ENCODE measurements at places on chromosomes 12 and 14.

DNA sequence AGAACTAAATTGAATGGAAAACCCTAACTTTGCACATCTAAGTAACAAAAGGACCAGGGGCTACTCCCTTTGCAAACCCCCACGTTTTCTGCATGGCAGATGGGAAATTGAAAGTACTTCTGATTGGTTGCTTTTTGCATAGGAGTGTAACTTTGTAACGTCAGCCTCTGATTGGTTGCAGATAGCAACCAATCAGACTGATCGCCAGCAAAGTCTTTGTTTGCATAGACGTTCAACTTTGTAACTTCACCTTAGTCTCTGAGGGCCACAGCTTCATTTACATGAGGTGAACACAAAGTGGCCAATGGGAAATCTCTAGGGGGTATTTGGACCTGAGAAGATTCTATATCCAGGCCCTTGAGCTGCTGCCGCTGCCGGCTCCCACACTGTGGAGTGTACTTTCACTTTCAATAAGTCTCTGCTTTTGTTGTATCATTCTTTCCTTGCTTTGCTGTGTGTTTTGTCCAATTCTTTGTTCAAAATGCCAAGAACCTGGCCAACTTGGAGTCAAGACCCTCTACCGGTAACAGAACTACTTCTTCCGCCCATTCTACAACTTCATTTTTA lies 102.5 kb upstream of the PRICKLE1 start:
- no peak for DNase-seq

GRCh38 chr12:90166671-90167070 lies 458.0 kb upstream of the ATP2B1 start:
- DNase-seq: no peak

GRCh38 chr14:101290611-101291010 lies 270.7 kb upstream of the DIO3 start:
- no peak for DNase-seq

- DNase-seq: no peak
Measured at GRCh38 chr12:100716945-100717732, 77.4 kb upstream of the ANO4 start.

DNA sequence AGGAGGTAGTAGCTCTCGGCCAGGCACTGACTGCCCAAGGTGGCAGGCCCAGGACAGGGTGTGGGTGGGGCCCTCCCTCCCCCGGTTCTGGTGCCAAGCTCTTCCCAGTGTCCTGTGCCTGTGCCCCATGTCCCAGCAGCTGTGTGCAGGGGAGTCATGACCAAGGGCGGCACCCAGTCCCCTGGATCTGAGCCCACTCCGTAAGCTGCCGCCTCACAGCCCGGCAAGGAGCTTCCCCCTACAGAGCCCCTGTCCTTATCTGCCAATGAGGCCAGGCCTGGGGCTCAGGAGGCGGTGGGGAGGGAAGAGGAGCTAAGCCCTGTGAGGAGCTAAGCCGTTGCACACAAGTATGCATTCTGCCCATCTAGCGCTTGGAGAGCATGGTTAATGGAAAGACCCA lies 5.6 kb upstream of the C14orf180 start:
- DNase-seq: no peak

- DNase-seq: no peak
Measured at GRCh38 chr12:46124132-46124847, 133.9 kb upstream of the SCAF11 start.

- no peak for DNase-seq
Measured at GRCh38 chr14:37617864-37618365, 22.5 kb downstream of the TTC6 start.

- DNase-seq: no peak
Measured at GRCh38 chr12:3091382-3092241, 14.4 kb downstream of the TSPAN9 start.

GRCh38 chr12:38056701-38057689 lies 259.6 kb upstream of the ALG10B start:
- no peak for DNase-seq

DNA sequence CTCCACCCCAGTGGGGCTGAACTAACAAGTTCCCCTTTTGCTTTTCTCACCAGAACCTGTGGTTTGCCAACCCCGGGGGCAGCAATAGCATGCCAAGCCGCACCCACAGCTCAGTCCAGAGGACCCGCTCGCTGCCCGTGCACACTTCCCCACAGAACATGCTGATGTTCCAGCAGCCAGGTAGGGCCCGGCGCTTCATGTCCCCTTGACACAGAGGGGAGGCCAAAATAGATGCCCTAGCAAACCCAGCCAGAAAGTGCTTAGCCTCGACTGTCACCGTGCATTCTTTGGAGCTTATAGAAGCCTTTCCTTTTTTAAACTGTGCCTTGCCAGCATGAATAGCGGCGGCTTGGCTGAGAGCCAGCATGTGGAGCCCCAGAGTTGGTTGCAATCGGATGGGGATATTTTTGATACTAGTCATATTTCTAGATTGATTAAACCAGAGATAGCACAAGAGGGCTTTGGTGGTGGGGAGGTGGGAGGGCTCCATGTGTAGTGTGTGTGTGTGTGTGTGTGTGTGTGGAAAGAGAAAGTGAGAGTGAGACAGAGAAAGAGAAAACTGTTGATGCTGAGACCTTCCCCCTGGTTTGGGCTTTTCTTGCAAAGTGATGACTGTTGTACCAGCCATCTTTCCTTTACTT lies 126.1 kb downstream of the GCH1 start:
- DNase-seq: peak; percentile 20

DNA sequence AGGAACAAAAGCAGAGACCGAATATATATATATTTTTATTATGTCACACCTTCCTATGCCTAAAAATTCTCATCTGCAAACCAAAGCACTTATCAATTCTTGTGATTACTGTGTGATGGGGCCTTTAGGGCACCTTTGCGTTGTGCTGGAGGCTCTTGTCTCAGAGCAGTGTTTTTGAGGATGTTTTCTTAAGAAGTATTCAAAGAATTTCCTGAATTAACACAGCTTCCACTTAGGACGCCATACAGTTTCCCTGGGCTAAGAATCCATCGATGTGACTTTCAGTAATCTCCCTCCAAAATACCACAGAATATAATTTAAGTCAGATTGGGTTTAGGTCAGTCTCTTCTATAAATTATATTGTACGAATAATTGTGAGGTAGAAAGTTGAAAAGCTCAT lies 22.0 kb upstream of the HIF1A start:
- DNase-seq: no peak

GRCh38 chr14:60106339-60106738 lies 14.6 kb downstream of the PCNX4 start:
- DNase-seq: no peak

- no peak for DNase-seq
Measured at GRCh38 chr12:95762123-95762785, 28.3 kb downstream of the NTN4 start.

DNA sequence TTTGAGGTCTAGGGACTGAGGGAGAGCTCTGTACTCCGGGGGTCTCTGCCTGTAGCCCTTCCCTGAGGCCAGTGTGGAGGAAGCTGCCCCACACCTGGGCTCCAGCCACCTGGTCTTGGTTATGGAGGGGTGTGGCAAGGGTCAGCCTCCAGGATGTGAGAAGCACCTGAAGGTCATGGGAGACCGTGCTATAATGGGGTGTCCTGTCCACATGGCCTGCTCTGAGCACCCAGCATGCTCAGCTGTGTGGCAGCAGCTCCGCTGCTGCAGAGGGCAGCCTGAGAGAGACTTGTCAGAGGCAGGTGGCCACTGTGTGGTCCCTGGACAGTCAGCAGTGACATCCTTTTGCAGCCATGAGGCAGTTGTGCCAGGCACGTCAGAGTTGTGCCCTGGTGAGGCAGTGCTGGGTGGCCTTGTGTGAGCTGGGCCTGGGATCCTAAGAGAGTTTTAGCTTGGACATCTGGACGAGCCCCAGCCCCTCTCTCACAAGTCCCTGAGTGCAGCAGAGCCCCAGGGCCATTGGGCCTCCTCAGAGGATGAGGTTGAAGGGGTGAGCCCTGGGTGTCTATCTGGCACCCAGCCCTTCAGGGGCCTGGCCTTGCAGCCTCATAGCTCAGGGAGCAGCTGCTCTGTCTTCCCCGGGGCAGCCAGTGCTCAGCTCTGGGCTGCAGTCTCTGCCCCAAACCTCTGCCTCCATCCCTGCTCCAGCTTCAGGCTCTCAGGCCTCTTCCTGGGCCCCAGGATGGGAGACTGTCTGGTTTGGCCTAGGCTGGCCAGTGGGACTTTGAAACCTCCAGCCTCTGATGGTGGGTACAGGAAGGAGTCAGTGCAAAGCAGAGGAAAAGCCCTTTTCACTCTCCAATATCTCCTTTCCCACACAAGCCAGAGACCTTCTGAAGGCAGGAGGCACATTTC lies 7.4 kb upstream of the ATG101 start:
- no peak for DNase-seq

- no peak for DNase-seq
Measured at GRCh38 chr12:2477009-2477766, 317.6 kb upstream of the FKBP4 start.

GRCh38 chr12:112517730-112518364 lies 99.1 kb downstream of the PTPN11 start:
- no peak for DNase-seq

- DNase-seq: no peak
Measured at GRCh38 chr12:100720016-100720654, 74.4 kb upstream of the ANO4 start.

DNA sequence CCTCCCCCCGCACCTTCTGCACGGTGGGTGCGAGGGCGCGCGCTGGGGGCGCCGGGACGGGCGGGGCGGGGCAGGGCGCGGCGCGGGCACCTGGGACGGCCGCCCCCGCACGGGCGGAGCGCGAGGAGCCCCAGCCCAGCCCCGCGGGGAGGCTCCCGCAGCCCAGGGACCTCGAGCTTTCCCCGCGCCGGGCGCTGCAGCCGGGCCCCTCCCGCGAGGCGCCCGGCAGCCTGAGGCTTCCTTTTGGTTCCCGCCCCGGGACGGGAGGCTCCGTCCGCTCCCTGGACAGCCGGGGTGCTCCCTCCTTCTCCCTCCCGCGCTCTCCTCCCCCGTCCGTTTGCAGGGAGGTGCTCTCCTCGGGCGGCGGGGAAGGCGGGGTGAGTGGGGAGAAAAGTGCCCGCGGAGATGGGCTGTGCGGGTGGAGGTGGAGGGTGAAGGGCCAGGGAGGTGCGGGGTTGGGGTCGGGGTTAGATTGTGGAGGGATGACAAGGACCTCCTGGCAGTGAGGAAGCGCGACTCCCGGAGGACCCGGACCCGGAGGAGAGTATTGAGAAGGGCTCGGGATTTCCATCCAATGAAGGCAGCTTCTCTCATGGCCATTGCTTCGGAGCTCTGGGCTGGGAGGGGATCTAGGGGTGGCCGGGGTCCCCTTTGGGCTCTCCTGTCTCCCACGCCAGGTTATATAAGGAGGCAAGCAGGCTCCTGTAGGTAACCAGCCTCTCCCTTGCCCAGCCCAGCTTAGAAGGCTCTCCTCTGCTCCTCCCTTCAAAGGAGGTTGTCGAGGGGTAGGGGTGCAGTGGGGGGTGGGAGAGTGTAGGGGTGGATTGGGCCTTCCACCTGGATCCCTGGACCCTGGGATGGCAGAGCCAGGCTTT lies 645 bp downstream of the JDP2 start:
- DNase-seq: no peak

DNA sequence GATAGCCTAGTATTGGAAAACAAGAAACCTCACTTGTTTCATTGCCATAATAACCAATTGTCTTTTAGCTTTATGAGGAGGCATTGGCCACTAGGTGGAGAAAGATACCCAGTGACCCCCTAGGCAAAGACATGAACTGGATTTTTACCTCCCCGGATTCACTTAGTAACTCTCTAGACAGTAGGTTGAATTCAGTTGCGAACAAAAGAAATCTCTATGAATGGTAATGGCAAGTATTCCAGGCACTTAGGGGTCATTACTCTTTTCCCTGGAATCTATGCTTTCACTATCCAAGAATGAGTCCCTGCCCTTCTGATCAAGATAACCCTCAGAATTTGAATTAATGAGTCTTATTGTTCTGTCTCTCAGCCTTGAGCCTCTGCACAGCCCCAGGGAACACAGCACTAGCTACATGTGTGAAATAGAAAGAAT lies 29.5 kb upstream of the RHOJ start:
- no peak for DNase-seq

DNA sequence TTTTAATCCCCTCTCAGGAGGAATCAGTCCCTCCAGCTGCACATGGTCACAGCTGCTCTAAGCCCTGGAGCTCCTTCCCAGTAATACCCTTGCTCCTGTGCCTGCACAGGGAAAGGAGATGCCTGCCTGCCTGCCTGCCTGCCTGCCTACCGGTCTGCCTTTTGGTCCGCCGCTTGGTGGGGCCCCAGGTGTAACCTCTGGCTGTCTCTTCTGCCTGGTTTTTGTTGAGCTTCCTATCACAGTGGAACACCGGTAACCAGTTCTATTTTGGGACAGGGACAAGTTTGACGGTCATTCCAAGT lies 99.8 kb downstream of the DAD1 start:
- no peak for DNase-seq

- no peak for DNase-seq
Measured at GRCh38 chr14:65478596-65478995, 66.1 kb downstream of the FUT8 start.

DNA sequence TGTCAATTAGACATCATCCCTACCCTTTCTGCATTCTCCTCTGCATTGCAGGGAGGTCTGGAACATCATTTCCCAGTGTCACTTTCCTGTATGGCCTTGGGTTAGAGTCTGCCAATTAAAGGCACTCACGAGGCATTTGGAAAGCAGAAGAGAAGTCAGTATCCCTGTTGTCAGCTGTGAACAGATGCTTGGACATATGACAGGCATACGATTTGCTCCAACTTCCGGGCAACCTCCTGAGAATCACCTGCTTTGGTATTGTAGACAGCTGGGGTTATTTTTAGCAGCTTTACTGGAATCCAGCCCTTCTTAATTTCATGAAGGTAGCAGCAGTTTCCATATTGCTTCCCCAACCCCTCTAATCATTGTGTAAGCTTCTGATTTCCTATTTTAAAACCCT lies 88.7 kb upstream of the DHRS4 start:
- no peak for DNase-seq

DNA sequence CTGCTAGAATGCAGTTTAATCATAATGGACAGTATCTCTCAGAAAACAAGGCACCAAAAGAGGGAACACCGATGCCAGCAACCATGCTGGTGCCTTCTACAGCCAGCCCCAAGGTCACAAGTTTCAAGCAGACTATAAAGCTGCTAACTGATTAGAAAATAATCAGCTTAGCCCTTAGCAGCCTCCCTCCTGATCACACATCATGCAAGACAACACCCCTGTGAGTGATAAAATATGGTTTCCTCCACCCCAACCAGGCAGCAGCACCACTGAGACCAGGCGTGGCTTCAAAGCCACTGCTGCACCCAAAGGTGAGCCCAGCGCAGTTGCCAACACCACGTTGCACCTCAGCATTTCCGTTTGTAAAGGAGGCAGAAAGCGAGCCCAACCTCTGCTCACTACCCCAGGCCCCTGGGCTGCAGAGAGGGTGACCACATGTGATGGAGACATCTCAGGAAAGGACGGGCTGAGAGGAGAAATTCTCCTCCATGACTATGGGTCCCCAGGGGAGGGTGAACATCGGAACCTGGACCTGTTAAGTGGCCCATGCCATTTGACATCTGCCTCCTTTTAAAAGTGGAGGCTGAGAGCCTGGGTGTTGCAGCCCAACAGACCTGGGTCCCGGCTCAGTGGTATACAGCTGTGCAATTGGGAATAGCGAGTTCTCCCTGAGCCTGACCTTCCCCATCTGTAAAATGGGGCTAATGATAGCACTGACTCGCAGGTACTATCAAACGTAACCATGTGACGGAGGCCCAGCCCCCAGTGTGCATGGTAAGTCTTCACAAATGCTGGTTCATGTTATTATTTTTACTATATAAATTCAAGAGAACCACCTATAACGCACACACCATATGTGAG lies 11.5 kb downstream of the ZFP36L1 start:
- peak; percentile 43 for DNase-seq

GRCh38 chr14:96078625-96079016 lies 39.5 kb downstream of the C14orf132 start:
- no peak for DNase-seq

GRCh38 chr12:30599608-30600007 lies 96.1 kb downstream of the IPO8 start:
- no peak for DNase-seq
